Nucleus accumbens (tissue), 56 donors: ENCODE measurements at places on chromosomes 16 and 17.

DNA sequence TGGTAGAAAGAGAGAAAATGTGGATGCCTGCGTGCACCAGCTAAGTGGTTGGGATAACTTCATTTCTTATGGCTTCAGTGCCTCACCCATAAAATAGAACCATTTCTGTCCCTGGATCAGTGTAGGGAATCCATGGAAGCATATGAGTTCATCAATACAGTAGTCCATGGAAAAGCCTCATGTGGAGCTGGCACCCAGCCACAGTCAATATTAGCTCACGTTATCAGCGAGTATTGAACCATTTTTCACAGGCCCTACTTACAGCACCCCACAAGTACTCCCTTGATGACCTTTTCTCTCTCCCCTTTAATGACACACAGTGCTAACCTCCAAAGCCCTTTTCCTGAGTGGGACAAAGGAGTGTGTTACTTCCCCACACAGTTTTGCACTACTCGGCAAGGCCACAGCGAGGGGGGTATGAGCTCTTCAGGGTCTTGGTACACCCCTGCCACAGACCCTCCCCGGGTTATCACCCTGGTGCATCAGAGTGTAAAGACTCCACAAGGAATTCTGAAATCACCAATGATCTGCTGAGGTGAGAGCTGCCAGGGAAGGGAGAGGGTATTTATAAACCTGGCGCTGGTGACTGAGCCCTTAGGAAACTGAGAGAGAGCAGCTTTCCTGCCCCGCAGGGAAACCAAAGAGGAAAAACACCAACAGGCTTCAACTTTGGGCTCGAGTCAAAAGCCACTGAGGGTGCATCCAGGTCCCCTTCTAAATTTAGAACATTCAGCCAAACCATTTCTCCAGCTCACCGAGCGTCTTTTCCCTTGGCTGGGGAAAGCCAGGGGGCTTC is 36.9 kb downstream of the DYNLRB2 start:
- no peak for DNase-seq

DNA sequence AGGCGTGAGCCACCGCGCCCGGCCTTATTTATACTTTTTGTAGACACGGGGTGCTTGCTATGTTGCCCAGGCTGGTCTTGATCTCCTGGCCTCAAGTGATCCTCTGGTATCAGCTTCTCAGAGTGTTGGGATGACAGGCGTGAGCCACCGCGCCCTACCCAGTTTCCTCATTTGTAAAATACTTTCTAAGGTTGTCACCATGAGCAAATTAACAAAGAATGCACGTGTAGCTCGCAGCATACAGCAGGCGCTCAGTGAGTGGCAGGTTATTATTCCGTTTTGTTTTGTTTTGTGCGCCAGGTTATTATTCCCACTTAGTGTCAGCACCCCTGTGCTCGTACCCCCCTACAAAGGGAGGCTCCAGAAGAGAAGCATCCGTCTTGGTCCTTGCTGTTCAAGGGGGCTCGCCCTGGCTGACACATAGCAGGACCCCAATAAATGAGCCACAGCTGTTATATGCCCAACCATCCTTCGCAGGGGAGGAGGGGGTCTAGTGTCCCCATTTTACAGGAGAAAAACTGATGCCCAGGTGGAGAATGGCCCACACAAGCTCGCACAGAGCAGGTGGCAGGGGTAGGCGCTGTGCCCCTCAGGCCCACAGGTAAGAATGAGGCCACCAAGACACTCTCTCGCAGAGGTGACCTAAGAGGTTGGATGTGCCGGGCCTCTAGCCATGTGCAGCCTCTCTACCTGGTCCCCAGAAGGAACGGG is 686 bp upstream of the MIEF2 start:
- DNase-seq: no peak

DNA sequence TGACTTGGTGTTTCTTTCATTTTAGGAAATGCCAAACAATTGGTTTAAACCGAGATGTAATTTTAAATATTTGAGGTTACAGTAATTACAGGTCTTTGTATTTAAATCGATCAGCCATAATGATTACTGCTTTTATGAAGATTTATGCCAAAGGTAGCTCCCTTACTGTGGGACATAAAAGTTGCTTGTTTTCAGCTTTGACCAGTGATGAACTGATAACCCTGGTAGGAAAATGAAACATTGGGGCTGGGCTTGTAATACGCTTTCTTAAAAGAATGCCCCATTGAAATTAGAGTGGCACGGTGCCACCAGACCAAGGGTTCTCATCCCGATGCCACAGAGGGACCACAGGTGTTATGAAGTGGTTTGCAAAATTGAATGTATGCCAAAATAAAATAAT is 7.3 kb downstream of the TNRC6A start:
- DNase-seq: no peak

GRCh38 chr17:83182620-83183101 is 103.3 kb downstream of the METRNL start:
- no peak for DNase-seq

DNA sequence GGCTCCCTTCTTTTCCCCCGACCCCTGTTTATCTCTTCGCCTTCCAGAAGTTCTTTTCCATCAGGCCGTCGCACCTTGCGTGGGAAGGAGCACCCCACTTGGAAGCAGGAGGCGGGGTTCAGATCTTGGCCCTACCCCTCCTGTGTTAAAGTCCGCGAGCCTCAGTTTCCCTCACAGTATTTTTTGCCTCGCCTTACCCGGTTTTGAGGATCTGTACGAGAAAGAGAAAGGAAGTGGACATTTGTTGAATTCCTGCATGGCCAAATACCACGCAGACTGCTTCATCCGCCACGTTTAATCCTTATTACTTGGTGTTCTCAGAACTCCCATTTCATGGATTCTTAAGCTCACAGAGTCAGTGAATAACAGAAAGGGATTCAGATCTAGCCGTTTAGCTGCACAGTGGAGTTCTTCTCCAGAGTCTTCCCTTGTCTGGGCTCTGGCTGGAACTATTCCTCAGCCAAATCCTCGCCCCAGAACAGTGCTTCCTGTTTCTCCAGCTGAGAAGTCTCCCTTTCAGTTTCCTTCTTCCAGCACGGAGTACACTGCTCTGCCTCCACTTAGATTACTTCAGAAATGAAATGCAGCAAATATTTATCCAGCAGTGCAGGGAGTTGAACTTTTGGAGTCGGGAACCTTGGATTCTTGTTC is 590 bp downstream of the TMEM219 start:
- no peak for DNase-seq

DNA sequence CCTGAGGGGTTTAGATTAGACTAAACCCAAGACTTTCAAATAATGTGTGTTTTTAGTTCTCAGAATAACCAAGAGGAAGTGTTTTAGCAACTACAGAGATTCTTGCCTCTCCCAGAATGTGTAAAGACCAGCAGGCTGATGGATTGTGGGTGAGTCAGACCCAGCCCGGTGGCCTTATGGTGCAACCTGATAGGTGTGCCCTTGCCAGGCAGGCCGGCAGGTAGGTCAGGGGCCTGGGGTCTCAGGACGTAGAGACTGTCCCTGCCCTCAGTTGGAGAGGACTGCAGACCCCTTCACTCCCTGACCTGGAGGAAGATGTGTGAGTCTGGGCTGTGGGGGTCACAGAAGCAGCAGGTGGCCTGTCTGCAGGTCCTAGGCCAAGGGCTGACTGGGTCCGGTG is 47.2 kb upstream of the ACSF3 start:
- DNase-seq: no peak

GRCh38 chr17:17167986-17168385 is 38.1 kb downstream of the PLD6 start:
- no peak for DNase-seq

DNA sequence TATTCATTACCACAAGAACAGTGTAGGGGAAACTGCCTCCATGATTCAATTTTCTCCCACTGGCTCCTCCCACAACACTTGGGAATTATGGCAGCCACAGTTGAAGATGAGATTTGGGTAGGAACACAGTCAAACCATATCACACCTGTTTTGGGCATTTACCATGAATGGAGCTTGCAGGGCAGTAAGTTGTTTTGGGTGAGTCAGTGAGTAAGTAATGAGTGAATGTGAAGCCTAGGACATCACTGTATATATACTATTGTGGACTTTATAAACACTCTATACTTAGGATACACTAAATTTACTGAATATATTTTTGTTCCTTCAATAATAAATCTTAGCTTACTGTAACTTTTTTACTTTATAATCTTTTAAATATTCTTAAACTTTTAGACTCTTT is 48.1 kb downstream of the TBC1D26 start:
- DNase-seq: no peak
